ENCODE measurements at places on chromosomes 4 and X. TPM values are rescaled to one million over a fixed set of nuclear protein-coding genes. Genes with fewer than 3 reads are reported as not detected.

The SYN1 gene
- not detected for total RNA-seq

The STPG2 gene
- total RNA-seq: 1.2 TPM

The NMU gene
- total RNA-seq: not detected

The SLITRK4 gene
- not detected for total RNA-seq

The SPANXA1 gene
- not detected for total RNA-seq

The MAGEA2 gene
- not detected for total RNA-seq

The FRG2 gene
- total RNA-seq: not detected

The CT45A3 gene
- total RNA-seq: not detected

The EPGN gene
- total RNA-seq: 281 TPM

The CD38 gene
- under 0.01 TPM for total RNA-seq

The MAGEA1 gene
- total RNA-seq: not detected

The KIT gene
- total RNA-seq: 2.0 TPM

The RENBP gene
- total RNA-seq: under 0.01 TPM

The ENAM gene
- not detected for total RNA-seq

The TSPAN6 gene
- 71.5 TPM for total RNA-seq

The ADGRL3 gene
- 5.9 TPM for total RNA-seq

The BTC gene
- not detected for total RNA-seq

The ARHGAP4 gene
- total RNA-seq: 2.9 TPM

The MAOB gene
- not detected for total RNA-seq

The UGT2B11 gene
- not detected for total RNA-seq

The GPRASP2 gene
- total RNA-seq: 8.0 TPM

The HPF1 gene
- total RNA-seq: 15.3 TPM

The AKAP14 gene
- total RNA-seq: not detected

The FBXW7 gene
- total RNA-seq: 57.7 TPM

The FAM9C gene
- total RNA-seq: not detected

The CT45A1 gene
- total RNA-seq: not detected

The GUCY1A1 gene
- total RNA-seq: 171 TPM

The GALNTL6 gene
- 1.2 TPM for total RNA-seq

The GPC3 gene
- total RNA-seq: 22.8 TPM

The SRPK3 gene
- total RNA-seq: under 0.01 TPM

The REPS2 gene
- 13.7 TPM for total RNA-seq

The KIF4A gene
- 4.1 TPM for total RNA-seq

The RBMXL3 gene
- total RNA-seq: not detected

The TSC22D3 gene
- total RNA-seq: 64.2 TPM

The SLC10A7 gene
- 9.4 TPM for total RNA-seq
